ENCODE measurements at places on chromosomes 12 and 14.

GRCh38 chr14:85613496-85613895 lies 83.6 kb downstream of the FLRT2 start:
- no peak for DNase-seq

- no peak for DNase-seq
These were observed 71.9 kb downstream of the ATP2B1 start for GRCh38 chr12:89636776-89637160.

DNA sequence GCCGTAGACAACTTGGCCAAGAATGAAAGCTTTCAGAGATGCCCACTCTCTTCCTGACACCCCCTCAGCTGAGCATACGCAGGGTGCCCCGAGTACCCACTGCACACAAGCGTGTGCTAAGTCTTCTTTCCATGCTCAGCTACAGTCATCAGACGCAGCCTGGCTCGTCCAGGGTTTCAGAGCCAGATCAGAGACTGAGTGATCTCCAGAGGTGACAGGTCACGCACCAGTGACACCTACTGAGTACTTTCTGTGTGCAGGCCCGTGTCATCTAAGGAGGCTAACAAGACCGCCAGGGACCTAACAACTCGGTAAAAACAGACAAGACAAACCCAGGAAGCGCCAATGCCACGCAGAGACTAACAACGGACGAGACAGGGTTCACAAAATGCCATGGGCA lies 25.1 kb downstream of the STX2 start:
- no peak for DNase-seq

DNA sequence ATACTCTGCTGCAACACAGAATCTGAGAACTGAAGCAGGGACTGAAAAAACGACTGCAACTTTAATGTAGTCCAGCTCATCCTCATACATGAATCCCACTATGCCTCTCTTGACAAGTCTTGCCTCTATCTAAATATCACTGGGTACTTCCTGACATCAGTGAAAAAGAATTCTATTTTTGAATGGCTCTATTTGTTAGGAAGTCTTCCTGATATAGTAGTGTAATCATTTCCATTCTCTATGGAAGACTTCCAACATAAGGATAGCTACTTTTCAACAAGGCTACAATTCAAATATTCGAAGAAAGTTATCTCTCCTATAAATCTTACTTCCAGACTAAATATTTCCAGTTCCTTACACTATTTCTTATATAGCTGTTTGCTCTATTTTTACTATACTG lies 167.5 kb downstream of the MDGA2 start:
- DNase-seq = no peak

GRCh38 chr12:131387281-131388163 lies 323.4 kb upstream of the SFSWAP start:
- no peak for DNase-seq

DNA sequence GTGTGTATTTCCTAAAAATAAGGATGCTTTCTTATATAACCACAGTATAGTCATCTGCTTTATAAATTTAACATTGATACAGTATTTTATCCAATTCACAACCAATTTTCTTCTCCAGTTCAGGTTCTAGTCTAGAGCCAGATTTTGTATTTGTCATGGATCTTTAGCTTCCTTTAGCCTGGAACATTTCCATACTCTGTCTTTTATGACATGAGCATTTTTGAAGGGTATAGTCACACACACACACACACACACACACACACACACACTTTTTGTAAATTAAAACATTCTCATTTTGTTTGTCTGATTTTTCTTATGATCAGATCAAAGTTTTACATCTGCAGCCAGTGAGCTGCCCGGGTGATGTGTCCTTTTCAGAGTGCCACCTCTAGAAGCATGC lies 25.4 kb downstream of the CGRRF1 start:
- DNase-seq = no peak

- no peak for DNase-seq
These were observed 95.4 kb downstream of the DUSP16 start for GRCh38 chr12:12467264-12467663.

GRCh38 chr14:83558946-83559345 lies 1971.0 kb upstream of the FLRT2 start:
- DNase-seq = no peak

DNA sequence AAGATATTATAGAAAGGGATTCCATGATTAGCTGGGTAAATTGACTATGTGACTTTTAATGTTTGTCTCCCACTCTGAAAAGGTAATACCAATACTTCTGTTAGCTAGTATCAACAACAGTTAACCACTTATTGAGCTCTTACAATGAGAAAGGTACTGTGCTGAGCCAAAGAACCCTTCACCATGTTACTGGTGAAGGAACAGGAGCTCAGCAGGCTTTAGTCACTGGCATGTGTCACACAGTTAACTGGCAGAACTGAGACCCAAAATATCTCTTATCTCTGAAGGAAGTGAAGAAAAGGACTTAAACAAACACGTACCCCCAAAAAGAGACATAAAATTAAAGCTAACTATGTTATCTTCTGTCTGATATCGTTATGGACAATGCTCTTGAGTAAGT lies 170.6 kb downstream of the MED13L start:
- DNase-seq = no peak

DNA sequence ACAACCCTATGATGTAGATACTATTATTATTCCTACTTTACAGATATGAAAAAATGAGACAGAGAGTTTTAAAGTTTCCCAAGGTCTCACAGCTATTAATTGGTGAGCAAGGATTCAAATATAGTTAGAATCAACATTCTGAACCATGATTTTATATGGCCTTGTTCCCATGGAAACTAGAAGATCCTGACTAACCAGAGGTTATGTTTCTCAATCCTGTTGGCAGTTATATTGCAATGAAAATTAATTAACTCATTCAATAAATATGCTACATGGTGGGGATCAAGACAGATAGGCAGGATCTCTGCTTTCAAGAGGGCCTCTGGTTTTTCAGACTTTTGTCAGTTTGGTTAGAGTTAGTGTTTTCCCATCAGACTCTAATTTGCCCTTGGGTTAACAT lies 9.3 kb upstream of the FUT8 start:
- no peak for DNase-seq

- DNase-seq = no peak
These were observed 14.9 kb upstream of the SLC8A3 start for GRCh38 chr14:70203686-70204085.

Measured in cardiac septum (tissue), 1 donor.